ENCODE measurements at places on chromosomes 16 and 17.

DNA sequence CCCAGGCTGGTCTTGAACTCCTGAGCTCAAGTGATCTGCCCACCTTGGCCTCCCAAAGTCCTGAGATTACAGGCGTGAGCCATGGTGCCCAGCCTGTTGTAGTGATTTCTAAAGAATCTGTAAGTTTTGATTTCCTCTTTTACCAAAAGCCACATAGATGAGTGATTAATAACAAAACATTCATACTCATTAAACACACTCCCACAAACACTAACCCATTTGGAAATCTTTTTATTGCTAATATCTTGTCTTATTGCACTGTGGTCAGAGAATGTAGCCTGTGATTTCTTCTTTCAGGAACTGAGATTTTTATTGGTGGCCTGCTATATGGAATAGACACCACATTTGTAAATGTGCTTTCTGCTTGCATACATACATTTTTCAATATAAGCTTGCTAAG is 31.6 kb downstream of the MYH10 start:
- DNase-seq, result no peak

DNA sequence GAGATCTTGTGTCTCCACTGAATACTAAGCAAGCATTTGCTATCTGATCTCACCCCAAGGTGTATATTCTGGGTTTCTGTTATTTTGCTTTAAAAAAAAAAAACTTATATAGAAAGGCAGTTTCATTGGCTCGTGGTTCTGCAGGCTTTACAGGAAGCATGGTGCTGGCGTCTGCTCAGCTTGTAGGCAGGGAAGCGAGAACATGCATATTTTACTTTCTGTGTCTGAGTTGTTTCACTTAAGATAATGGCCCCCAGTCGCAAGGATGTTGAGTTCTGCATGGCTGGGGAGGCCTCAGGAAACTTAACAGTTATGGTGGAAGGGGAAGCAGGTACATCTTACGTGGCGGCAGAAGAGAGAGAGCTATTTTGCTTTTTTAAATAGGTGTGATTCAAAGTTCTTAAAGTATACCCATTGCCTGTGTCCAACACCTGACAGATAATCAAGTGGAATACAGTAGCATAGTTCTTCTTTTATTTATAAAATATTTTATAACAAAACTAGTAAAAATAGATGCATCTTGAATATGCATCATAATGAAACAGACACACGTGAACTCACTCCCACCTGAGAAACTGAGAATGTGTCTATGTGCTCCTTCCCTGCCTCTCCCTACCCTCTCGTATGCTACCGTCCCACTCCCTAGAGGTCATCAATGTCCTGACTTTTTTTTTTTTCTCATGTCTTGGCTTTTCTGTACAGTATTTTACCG is 15.4 kb upstream of the ARHGAP17 start:
- DNase-seq, result no peak

DNA sequence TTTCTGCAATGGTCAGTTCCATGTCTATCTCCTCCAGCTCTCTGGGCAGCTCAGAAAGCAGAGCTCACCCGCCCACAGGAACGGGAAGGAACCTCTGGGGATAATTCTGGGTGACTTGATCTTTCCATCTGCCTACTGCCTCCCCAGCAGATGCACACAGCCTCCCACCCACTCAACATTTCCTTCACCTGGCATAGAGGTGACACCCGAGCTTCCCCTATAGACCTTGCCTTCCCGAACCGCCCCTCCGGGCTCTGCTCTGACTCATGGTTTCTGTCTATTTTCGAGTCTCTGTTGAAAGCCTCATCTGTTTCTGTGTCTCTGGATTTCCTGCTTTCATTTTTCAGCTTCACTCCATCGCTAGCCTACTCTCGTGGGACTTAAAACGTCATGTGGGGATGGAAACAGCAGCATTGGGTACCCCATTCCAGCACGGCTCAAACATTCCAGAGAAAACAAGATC is 11.4 kb downstream of the GGA3 start:
- DNase-seq, result no peak

GRCh38 chr16:35409503-35409902 is 1950.1 kb downstream of the TP53TG3F start:
- no peak for DNase-seq

DNA sequence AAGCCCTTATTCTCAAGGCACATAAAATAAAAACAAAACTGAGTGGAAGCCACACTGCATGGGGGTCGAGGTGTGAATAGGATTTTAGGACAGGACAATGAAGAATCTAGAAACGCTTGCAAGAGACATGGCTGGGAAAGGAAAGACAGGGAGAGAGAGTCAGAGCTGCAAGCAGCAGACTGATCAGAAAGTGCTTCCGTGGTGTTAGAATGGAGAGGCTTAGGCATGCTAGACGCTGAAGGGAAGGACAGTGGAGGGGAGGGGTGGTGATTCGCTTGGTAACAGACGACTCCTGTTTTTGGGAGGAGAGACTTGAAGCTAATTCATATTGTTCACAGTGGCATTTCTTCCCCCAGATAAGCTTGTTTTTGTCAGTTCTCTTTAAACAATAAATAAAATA is 173.5 kb downstream of the AIPL1 start:
- DNase-seq, result no peak

- DNase-seq, result no peak
These were observed 36.7 kb downstream of the SMG6 start for GRCh38 chr17:2266865-2267228.

DNA sequence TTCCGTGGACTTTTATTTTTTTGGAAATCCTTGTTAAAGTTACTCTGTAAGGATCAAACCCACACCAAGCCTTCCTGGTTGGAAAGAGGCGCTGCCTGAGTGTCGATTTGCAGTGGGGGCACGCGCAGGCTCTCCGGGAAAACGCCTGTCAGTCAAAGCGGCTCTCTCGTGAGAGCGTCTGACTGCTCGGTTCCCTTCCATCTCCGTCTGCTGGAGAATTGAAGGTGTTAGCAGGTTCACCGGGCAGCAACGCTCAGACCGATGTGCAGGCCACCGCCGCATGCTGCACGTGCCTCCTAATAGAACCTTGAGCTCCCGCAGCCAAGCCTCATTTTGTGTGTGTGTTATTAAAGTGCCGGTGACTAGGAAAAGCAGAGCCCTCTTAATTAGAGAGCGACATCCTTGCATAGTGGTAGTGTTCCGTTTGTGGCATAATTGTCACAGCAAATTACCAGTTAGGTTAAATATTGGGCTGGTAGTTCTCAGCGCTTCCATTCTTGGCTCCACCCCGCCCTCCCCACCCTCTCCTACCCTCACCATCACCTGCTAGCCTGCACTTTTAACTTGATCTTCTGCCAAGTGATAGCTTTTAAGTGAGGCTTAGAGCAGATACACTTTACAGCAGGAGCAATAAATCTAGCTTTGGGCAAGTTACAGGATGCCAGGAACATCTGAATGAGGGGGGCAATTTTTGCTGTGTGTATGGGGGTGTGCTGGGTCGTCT is 75.5 kb downstream of the RPA1 start:
- no peak for DNase-seq

GRCh38 chr17:6041246-6041645 is 28.9 kb upstream of the WSCD1 start:
- no peak for DNase-seq

DNA sequence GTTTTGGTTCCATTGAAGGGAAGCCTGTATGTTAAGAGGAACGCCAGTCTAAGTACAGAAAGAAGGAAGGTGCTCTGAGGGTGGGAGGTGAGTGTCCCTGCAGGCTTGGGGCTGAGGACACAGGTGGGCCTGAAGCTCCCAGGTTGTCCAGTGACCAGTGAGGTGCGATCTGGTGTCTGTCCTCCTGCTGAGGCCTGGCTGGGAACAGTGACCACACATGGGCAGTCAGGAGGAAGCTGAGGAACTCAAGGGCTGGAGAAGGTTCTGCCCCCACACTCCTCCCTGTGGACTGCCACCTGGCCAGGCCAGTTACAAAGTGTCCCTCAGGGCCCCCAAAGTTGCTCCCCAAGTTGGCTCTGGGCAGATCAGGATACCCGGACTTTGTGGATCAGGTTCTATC is 102.1 kb downstream of the N4BP1 start:
- no peak for DNase-seq

- no peak for DNase-seq
These were observed 449.8 kb downstream of the KCNJ18 start for GRCh38 chr17:22142091-22142490.

DNA sequence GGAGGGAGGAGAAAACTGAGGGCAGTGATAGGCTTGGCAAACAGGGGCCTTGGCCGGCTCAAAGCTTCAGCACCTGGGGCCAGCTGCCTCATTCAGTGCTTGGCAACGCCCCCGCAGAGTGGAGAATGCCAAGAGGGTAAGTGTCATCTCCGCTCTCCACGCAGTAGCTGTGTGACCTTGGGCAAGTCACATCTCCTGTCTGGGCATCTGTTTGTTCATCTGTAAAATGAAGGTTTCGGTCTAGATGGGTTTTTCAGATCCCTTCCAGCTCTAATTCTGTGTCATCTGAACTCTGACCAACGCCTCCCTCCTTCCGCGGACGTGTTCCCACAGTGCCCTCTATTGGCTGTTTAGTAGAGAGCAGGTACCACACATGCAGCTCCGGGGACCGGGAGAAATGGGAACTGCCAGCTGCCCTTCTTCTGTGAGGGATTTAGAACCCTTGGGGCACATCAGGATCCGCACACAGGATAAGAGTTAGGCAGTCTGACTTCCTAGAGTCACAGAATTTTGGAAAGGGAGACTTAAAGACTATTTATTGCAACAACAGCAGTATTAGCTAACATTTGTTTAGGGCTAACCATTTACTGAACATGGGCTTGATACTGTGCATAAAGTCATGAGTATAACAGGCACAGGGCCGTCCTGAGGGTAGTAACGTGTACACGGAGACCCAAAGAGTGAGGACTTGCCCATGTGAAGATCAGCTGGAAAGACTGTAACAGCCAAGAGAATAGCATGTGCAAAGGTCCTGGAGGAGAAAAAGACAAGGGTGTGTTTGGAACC is 26.8 kb downstream of the GP2 start:
- peak; percentile 64 for DNase-seq

DNA sequence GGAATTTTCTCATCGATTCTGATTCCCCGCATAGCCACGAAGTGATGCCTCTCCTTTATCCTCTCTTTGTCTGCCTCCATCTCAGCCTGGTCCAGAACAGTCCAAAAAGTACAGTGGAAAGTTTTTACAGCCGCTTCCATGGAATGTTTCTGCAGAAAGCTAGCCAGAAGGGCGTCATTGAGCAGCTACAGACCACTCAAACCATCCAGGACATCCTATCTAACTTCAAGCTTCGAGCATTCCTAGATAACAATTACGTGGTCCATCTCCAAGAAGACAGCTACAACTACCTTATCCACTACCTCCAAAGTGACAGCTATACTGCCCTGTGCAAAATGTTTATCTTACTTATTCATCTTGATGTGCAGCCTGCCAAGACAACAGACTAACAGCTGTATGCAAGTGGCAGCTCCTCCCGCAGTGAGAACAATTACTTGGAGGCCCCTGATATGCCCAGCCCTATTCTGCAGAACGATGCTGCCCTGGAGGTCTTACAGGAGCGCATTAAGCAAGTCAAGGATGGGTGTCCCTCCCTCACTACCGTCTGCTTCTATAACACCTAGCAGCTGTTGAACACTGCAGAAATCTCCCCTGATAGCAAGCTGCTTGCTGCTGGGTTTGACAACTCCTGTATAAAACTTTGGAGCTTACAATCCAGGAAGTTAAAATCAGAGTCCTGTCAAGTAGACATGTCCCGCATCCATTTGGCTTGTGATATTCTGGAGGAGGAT is 38.9 kb downstream of the SLFN12L start:
- DNase-seq, result no peak

- no peak for DNase-seq
These were observed 192.1 kb upstream of the KIF2B start for GRCh38 chr17:53630638-53631037.

GRCh38 chr16:58028541-58029070 is 3.1 kb downstream of the MMP15 start:
- no peak for DNase-seq

- DNase-seq, result no peak
These were observed 106.3 kb upstream of the CRHR1 start for GRCh38 chr17:45677770-45678169.

- DNase-seq, result no peak
These were observed 18.8 kb downstream of the IL34 start for GRCh38 chr16:70665113-70665694.

DNA sequence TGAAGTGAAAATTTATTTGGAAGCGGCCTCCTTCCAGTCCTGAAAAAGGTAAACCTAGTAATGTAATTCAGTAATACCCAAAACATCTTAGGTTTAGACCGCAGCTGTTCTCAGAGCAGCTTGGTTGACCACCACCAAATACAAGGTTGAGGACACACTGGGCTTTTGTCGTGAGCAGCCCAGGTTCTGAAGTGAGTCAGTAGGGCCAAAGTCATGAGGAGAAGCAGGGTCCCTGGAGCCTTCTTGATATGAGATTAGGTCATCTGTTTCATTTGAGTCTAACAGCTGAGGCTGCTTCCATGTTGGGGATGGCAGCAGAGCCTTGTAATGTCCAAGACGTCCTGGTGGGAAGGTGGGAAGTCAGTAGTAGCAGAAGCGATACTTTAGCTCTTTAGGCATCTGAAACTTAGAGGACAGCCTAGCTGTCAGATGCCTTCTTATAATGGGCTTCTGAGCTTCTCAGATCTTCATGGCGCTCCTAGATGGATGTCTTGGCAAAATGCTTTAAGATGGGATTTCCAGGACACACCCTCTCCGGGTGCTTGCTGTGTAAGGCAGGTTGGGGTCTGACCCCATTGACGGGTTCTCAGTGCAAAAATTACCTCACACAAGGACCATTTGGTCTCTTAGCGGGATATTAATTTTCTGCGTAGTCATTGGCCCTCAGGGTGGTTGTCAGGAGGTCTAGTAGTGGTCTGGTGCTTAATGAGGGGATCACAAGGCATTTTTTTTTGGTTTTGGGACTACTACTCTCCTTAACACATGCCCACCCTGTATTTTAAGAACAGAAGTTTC is 2.4 kb downstream of the ALKBH5 start:
- no peak for DNase-seq

- no peak for DNase-seq
These were observed 5.3 kb downstream of the ANKRD11 start for GRCh38 chr16:89484923-89485679.

- DNase-seq, result no peak
These were observed 106.8 kb upstream of the NOG start for GRCh38 chr17:56486732-56487131.

GRCh38 chr16:66544016-66544757 is 5.7 kb downstream of the TK2 start:
- no peak for DNase-seq

- DNase-seq, result no peak
These were observed 5.0 kb upstream of the ALDH3A1 start for GRCh38 chr17:19753051-19753509.

DNA sequence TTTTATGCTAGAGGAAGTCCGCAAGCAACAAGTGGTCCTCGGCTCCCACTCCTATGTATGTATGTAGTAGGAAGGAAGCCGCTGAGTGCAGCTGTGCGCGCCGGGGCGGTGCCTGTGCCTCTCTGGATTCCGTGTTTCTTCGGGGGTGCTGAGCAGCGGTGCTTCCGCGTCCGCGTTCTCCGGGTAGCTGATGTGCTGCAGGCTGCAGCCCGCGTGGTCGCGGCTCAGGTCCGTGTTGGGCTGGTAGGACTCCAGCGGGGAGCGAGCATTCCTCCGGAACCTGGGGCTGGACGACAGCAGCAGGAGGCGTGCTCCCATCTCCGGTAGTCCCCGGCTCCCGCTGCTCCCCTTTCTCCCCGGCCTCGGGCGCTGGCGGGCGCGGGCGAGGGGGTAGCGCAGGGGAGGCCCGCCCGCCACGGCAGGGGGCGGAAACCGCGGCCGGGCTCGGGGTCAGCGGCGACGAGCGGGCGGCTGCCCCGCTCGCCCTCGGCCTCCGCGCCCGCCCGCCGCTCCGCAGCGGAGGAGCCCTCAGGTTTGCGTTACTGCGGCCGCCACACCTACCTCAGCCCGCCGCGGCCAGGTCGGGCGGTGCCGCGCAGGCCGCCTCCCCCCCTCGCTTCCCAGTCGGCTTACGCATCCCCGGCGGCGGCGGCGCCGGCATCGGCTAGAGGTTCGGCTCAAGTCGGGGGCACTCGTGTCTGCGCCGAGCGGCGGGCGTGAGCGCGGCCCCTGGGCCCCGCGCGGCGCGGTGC is 487 bp downstream of the C17orf67 start:
- peak; percentile 62 for DNase-seq

Measured in HAP-1 (cell line).